ENCODE measurements at places on chromosomes 1 and 21.

DNA sequence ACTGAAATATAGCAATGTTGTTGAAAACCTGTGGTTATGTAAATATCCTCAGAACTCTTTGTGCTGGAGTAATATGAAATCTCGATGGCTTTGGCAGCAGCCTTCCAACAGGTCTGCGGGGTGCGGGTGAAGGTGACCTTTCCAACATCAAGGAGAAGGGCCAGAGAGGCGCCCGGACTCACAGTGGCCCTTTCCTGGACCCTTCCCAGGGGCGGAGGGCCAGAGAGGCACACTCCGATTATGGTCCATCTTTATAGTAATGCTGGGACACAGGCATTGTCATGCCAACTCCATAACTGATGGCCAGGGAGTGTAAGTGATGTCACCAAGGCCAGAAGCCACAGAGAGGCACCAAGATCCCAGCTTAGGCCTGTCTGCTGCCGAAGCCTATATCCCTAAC lies 18.1 kb downstream of the SLC37A1 start:
- no peak for DNase-seq

- no peak for DNase-seq
Observed at GRCh38 chr1:151475175-151475574, 15.9 kb upstream of the POGZ start.

- DNase-seq, result no peak
Observed at GRCh38 chr1:244700808-244701207, 47.9 kb downstream of the DESI2 start.

- no peak for DNase-seq
Observed at GRCh38 chr1:157202331-157202730, 64.1 kb upstream of the ETV3 start.

GRCh38 chr1:43582162-43582566 lies 51.5 kb downstream of the PTPRF start:
- DNase-seq, result no peak

GRCh38 chr1:165543532-165544438 lies at the start of gene LRRC52:
TSS of gene LRRC52 (plus strand) at chr1:165544000. CDS start at chr1:165544297, 297 bp downstream.
- peak; percentile 16 for DNase-seq

GRCh38 chr1:116152950-116153691 lies 41.9 kb downstream of the MAB21L3 start:
- DNase-seq, result no peak

DNA sequence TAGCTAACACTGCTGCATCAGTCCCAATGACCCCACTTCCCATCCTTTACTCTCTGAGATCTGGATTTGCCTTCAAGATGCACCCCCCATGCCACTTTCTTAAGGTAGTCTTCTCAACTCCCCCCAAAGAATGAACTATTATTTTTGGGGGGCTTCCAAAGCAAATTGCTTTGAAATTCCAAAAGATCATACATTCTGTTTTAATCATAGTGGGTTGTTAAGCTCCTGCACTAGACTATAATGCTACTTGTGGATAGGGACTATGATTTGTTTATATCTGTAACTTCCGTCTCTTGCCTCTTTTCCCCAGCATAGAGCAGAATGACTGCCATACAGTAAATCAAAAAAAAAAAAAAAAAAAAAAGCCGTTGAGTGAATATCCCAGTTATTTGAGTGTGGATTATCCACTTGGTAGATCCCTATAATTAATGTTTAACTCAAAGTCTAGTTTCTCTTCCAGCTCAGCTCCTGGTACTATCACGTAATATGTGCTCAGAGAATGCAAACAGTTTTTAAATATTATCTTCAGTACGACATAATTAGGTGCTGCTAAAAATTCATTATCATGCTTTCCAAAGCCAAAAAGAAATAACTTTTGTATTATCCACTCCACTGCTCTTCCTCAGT lies 26.9 kb downstream of the KIRREL1 start:
- no peak for DNase-seq

DNA sequence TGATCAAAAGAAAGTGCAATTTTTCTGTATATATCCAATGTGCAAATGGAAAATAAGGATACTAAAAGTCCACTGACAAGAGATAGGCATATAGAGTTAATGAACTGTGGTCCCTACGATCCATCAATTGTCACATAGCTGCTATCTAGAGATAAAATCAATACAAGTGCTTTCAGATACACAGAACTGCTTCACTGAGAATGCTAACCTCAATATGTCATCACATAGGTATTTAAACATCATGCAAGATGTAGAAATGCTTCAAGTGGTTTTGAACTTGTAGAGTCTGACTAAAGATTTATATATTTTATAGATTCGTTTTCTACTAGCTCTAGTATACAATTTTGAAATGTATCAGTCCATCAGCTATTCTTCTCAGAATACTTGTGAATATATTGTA lies 1604.7 kb downstream of the PLA2G4A start:
- DNase-seq, result no peak

DNA sequence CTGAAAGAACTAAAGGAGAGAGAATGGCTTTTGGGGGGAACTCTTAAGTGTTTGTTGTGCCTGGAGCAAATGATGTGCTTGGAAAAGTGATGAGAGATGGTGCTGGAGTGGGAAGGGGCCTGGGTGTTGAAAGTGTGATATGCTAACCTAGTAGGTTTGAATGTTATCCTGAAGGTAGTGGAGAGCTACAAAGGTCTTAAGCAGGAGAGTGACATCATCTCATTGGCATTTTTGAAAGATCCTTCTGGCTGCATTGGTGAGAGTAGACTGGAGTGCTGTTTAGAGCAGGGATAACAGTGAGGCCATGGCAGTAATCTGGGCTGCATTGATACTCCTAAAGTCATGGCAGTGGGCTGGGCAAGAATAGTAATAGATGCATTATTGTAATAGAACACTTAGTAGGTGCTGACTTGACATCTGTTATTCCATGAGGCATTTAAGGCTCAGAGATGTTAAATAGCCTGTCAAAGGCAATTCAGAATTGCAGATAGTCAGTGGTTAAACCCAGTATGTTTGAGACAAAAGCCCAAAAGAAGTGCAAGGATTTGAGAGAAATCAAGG lies 44.5 kb downstream of the MDM4 start:
- no peak for DNase-seq
